ENCODE measurements at places on chromosomes 7 and 10. TPM values are rescaled to one million over a fixed set of nuclear protein-coding genes. Genes with fewer than 3 reads are reported as not detected.

The TMEM229A gene
- 0.22 TPM for total RNA-seq

- no peak for DNase-seq
Measured at GRCh38 chr10:20713420-20713819, 183.7 kb downstream of the NEBL start.

The ZNF365 gene
- total RNA-seq: 4.1 TPM

- no peak for DNase-seq
Measured at GRCh38 chr7:39602351-39602750, 21.0 kb upstream of the RALA start.

DNA sequence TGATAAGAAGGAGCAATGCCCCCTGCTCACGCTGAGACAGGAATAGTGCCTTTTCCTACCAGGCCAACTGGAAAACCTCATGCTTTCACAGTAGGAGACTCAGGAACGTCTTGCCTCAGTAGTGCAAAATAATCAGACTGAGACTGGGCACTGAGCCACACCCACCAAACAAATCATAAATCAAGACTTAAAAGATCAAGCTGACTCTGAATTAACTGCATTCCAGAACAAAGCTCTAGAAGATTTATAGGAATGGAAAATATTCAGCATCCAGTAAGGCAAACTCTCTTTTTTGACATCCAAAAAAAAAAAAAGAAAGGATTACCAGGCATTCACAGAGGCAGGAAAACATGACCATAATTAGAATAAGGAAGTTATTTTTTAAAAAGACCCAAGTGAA lies 30.5 kb upstream of the SLC18A3 start:
- no peak for DNase-seq

DNA sequence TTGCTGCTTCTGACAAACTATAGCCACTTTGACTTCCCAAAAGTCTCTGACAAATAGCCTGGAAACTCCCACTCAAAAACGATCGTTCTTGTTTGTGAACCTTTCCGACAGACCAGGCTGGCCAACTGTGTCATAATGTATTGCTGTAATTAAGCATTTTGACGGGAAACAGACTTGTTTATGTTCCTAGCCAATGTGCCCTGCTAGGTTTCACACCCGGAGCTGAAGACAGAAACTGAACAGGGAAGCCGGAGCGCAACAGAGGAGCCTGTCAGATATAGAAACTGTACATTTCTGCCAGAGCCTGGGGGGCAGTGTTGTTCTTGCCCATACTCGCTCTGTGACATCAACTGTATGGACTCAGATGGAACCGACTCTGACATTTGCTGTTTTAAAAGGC lies 55.3 kb upstream of the C7orf33 start:
- peak; percentile 41 for DNase-seq

The NUTM2A gene
- 2.6 TPM for total RNA-seq

The DLX5 gene
- total RNA-seq: not detected

The EN2 gene
- not detected for total RNA-seq

GRCh38 chr7:78039790-78040776 lies 241.5 kb downstream of the PHTF2 start:
- peak; percentile 75 for DNase-seq

The AASS gene
- 14.3 TPM for total RNA-seq

DNA sequence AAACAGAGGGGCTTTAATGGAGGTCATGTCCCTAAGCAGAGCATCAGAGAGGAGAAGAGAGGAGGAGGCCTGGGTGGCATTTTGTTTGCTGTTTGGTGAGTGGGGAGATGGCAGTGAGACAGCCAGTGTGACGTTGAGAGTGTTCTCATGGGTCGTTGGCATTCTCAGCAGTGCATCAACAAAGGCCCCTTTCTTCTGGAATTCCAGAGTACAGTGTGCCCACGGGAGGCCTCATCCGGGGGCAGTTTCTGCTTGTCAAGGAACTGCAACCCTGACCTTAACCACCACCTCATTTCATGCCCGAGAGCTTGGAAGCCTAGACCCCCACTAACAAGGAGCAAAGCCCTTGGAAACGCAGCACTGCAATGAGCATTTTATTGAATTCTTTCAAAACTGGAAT lies 92.9 kb downstream of the CELF2 start:
- no peak for DNase-seq

DNA sequence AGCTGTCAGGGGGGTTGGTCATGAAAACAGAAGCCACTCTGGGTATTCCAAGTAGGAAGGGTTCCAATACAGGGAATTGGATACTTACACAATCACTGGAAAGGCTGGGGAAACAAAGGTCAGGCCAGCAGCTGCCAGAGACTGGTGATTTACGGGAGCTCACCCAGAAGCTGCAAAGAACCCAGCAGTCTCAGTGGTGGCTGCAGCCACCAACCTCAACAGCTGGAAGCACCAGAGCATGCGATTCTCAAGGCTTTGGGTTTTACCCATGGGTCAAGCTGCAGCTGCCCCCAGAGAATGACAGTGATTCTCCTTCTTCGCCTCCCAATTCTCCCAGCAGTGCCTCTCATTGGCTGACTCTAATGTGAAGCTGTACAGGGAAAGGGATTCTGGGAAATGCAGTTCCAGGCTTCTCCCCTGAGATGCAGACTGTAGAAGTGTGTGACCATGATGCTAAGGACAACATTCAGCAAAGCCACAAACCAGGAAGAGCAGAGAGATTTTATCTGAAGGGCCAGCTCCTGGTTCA lies 107.2 kb upstream of the TCF7L2 start:
- no peak for DNase-seq

The MYPN gene
- total RNA-seq: 81.6 TPM

The BLNK gene
- total RNA-seq: 1.7 TPM

The TMEM176A gene
- total RNA-seq: 50.8 TPM

DNA sequence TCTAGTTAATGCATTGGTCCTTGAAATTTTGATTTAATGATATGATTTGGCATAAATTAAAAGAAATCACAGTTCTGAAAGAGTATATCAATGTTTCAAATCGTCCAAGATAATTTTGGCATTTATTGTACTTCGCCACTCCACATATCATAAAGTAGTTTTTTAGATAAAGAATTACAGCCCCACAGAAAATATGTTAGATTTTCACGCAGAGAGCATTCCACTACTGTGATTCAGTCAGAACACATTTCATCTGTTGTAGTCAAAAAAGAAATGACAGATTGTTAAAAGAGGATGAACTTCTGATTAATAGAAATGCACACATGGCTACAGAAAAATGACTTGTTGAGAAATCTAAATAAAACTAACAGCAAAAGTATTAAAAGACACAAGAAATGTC lies 1063.5 kb upstream of the LRRN3 start:
- no peak for DNase-seq

DNA sequence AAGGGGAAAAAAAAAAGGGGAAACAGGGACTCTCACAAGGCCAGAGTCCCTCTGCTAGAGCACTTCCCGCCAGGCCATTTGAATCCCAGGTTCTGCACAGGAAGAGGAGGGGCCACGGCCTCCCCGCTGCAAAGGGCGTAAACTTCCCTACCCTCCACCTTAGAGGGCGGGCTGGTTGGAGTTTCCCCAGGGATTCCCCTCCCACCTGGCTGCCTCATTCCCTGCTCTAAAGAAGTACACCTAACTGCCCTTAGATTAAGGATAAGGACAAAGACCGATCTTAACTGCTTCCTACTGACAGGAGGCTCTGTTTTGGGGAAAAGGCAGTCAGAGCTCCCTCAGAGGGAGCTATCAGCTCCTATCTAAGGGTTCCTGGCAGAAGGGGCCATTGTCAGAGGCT lies 102.0 kb upstream of the ARMC3 start:
- peak; percentile 33 for DNase-seq

DNA sequence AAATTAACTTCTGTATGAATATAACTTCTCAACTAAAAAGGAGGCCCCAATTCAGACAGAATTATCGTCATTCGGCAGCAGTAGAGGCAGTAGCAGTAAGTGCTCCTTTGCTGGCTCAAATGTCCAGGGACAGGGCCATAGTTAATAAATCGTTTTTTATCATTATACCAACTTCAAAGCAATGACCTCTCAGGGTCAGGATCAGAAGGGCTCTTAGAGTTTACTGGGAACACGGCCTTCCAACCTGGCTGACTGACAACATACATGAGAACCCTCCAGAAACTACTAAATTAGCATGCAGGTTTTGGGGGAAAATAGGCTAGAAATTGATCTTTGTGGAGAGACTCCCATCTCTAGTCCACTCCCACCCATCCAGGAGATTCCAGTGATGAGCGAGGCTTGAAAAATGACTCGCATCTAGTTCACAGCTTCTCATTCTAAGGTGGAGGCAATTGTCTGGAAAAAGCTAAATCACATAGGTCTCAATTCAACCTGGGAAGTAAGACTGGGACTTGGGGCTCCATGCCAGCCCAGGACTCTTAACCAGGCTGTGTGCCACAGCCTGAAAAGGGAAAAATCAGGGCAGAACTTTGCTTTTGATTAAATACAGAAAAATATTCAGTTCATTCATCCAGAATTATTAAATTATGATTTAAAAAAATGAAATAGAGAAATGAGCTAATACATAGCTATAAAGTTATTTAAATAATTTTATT lies 84.6 kb downstream of the ABLIM1 start:
- no peak for DNase-seq

GRCh38 chr7:27972276-27972675 lies 208.3 kb downstream of the JAZF1 start:
- DNase-seq: no peak

- DNase-seq: no peak
Measured at GRCh38 chr10:91540733-91541132, 92.1 kb downstream of the PPP1R3C start.

The OPN1SW gene
- total RNA-seq: not detected

- DNase-seq: no peak
Measured at GRCh38 chr10:85581371-85581770, 785.2 kb downstream of the GRID1 start.

DNA sequence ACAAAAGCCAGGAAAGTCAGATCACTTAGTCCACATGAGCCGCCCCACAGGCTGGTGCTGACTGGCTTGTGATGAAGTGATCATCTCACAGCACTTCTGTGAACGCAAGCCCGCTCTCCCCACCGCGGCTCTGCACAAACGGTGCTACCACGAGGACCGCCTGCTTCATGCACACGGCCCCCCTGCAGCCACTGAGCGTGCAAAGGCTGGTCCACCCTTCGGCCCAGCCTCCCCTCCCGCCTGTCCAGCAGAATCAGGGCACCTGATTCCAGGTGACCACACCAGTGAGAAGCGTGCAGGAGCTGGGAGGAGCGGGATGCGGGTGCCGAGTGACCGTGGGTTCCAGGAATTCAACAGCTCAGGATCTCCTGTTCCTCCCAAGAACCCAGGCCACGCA lies 32.2 kb downstream of the MAD1L1 start:
- DNase-seq: peak; percentile 35

GRCh38 chr10:125801574-125801973 lies 21.5 kb downstream of the UROS start:
- no peak for DNase-seq

The ACTL6B gene
- total RNA-seq: not detected

DNA sequence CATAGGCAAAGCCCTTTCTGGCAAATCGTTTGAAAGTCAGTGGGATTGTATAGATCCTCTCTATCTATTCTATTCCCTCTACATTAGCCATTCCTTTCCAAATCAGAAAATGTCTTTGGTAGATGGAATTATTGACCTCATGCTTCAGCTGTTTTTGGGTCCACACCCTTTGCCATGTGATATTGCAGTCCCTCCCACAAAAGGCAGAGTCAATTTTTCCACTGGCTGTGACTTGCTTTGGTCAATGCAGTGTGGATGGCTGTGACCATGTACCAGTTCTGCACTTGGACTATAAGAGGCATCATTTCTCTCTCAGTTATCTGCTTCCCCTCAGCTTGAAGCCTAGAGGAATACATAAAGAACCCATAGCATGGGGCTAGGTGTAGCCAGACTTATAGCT lies 332.9 kb downstream of the PTEN start:
- DNase-seq: no peak

The KCTD7 gene
- total RNA-seq: 11.1 TPM

DNA sequence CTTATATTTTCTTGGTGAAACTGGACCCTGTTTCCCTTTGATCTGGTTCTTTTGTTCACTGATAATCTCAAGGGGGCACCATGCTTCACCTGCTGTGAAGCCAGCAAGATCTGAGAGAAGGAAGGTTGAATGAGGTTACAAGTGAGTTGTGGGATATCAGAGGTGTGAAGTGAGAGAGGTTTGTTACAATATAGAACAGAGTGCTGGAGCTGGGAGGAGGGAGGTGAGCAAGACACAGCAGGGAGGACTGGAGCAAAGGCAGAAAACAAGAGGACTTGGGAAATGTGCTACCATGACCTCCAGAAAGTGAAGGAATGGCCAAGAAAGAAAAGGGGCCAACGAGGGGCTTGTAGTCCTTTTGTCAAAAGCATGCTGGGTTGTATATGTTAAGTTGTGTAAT lies 156.6 kb downstream of the LRMDA start:
- no peak for DNase-seq

- no peak for DNase-seq
Measured at GRCh38 chr10:132960071-132960472, 17.7 kb upstream of the CFAP46 start.

DNA sequence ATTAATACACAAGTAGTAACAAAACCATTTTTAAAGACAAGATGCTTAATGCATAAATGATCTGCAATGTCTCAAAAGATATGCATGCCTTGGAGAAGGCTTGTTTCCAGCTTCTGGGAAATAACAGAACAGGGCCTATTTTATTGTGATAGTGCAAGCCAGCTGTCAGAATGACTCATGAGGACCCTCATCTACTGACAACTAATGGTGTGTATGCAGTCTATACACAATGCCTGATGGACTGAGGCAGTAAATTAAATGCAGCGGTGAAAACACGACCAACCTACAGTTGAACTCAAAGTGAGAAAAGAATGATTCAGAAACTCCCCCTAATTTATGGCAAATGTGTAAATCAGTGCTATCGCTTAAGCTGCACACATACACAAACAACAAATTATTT lies 46.3 kb downstream of the VPS41 start:
- no peak for DNase-seq

- DNase-seq: peak; percentile 35
Measured at GRCh38 chr10:44581996-44582395, 197.1 kb upstream of the CXCL12 start.

DNA sequence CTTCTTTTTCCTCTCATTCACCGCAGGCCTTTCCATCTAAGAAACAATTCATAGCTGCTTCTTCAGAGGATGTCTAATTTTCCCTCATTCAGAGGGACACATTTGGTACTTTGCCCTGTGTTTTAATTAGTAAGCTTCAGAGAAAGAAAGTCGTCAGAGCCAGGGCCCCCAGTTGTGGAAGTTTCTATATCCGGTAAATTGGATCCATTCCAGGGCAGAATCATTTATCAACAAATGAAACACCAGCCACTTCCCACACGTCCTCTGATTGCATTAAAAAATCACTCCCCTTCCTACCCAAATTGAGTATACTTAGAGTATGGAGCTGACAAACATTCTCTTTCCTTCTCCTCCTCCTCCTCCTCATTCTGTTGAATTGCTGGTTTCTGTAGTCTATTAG lies 205.8 kb upstream of the HDAC9 start:
- no peak for DNase-seq

The CPA2 gene
- total RNA-seq: not detected

- DNase-seq: no peak
Measured at GRCh38 chr7:27068259-27068658, 27.5 kb downstream of the HOXA1 start.

- DNase-seq: peak; percentile 79
Measured at GRCh38 chr10:127906548-127907377, at the start of gene PTPRE. Gene PTPRE, plus strand, starts transcription at chr10:127907103. Its CDS starts 133,779 bp downstream, at chr10:128040882.

- DNase-seq: no peak
Measured at GRCh38 chr7:35485436-35485835, 209.5 kb downstream of the HERPUD2 start.

Measured in right cardiac atrium (tissue), 5 donors.